NCI-H526 treated with DMSO at 0.1 percent for 48 hours (cell line): ENCODE measurements at places on chromosomes 6 and 20.

GRCh38 chr20:9582137-9582536 lies 67.7 kb downstream of the LAMP5 start:
- no peak for DNase-seq

DNA sequence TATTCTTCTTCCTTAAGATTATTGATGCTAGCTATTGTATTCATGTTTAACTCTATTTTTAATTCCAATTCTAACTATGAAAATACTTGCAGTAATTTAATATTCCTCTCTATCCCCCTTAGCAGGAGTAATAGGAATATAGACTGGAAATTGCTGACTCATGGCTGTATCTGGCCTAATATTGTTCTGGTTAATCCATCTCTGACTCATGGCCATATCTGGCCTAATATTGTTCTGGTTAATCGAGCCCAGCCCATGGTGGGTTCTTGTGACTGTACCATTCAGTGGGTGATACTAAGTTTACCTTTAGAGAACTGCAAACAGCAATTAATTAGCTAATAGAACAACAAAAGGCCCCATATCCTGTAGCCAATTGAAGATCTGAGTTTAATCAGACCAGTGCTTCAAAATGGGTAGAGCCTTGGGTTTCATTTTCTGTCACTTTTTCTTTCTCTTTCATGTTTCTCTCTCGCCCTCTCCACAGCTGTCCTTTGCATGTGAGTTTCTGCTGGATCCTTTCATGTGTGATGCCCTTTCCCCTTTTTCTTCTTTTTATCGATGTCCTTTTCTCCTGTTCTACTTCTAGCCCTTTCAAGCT lies 50.6 kb downstream of the SLC22A3 start:
- no peak for DNase-seq

- no peak for DNase-seq
Measured at GRCh38 chr6:7085911-7086310, 21.9 kb upstream of the RREB1 start.

DNA sequence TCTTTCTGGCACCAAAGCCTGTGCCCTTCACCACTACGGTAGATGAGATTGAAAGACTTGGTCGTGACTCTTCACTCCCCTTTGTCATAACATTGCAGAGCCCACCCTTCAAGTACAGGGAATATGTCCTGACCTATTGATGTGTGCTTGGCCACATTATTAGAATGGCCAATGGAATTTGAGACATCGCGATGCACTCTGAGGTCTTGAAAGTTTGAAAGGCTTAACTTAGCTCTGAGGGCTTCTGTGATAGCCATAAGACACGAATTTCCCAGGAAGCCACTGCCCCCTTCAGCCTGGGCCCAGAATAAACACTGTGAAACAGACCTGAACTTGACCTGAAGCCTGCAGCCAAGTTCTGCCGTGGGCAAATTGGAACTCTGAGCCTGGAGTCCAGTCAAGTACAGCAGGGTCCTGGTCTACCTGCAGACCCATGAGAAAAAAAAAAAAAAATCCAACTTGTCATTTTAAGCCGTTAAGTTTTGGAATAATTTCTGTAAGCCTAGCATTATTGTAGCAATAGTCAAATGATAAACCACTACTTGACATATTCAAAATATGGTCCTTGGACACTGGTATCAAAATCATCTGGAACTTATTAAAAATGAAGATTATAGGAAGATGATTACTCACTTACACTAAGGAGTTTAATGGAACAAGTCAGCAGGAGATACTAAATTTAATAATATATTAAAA lies 36.9 kb upstream of the TRAF3IP2 start:
- peak; percentile 32 for DNase-seq

- DNase-seq = no peak
Measured at GRCh38 chr6:31179896-31180295, 9.4 kb upstream of the POU5F1 start.

DNA sequence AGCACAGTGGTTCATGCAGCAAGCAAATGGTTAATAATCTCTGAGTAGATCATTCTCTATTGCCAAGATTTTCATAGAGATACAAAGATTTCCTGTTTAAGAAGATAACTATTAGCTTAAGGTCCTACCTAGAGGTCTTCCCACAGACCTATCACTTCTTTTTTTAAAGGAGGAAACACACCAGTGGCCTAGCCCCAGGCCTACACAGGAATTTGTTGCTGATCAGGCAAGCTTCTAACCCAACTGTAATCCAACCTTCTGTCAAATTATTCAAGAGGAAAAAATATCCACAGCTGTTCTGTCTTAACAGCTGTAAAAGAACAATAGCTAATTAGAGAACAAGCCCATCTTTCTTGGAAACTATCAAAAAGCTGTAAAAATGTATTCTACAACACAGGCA lies 332.8 kb downstream of the BTBD9 start:
- DNase-seq = no peak
